ENCODE measurements at places on chromosomes 2 and 18.
A peak's percentile ranks its signal among the peaks of the same experiment; 100 is the strongest.

DNA sequence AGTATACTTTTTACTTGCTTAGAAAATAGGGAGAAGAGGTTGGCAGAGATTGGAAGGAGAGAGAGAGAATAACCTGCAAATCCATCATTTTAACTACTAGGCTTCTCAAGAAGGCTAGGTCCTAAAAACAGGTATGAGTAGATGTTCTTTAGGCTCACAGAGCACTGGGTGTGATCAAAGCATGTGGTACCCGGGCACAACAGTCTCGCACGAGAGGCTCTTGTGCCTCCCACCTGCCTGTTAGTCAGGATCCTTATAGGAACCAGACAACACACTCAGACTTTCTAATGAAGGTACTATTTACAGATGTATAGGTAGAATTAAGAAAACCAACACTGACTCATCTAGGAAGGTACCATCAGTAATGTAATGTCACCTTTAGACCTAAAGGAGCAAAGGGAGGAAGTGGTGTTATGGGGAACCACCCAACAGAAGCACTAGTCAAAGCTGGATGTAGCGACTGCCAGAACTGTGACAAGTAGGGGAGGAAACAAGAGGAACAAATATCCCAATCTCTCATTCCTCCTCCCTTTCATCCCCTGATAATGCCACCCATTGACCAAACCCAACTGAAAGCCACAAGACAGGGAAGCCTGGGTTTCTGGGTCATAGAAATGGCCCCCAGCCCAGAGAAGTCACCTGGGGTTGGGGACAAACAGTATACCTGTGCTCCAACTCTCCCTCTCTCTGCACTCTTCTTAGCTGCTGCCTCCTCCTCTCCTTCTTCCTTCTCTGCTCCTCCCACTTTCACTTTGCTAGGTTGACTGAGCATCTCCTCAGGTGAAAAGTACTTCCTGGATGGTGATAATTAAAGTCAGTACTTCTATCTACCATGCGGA lies 16.0 kb upstream of the MARCHF4 start:
- DNase-seq, result no peak

GRCh38 chr18:2212598-2213205 lies 358.6 kb downstream of the METTL4 start:
- no peak for DNase-seq

GRCh38 chr2:172230889-172231401 lies 128.2 kb upstream of the DLX2 start:
- DNase-seq, result no peak

DNA sequence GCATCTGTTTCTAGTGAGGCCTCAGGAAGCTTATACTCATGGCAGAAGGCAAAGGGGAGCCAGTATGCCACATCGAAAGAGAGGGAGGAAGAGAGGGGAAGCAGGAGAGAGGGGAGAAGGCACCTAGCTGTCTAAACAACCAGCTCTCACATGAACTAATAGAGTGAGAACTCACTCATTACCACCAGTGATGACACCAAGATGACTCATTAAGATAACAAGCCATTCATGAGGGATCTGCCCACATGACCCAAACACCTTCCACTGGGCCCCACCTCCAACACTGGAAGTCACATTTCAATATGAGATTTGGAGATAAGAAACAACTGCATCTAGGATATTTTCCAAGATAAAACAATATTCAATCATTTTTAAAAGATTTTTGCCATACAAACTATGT lies 753.9 kb upstream of the ZEB2 start:
- peak; percentile 7 for DNase-seq

GRCh38 chr2:229910832-229911412 lies 10.9 kb downstream of the TRIP12 start:
- peak; percentile 20 for DNase-seq

DNA sequence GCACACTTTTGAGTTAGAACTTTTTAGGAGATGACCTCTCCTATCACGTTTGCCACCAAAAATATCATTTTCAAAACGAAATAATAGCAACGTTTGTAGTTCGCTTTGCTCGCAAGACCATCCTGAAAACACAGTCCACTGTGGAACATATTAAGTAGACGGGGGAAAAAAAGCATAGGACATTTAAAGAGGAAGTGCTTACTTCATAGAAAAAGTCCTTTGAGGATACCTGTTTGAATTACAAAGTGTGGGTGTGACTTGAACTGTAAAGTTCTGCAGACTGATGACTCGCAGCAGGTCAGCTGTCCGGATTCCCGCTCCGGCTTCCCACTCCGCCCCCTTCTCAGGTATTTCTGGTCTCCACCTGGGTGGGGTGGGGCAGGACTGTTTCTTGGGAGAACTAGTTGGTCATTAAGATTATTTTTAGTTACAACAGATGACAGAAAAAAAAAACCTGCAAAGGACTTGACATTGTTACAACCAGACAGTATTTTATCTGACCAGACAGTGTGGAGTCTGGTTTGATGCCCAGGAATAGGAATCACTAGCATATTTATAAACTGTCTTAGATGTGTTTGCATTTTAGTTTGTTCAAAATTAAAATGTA lies 13.3 kb downstream of the CNOT11 start:
- no peak for DNase-seq

DNA sequence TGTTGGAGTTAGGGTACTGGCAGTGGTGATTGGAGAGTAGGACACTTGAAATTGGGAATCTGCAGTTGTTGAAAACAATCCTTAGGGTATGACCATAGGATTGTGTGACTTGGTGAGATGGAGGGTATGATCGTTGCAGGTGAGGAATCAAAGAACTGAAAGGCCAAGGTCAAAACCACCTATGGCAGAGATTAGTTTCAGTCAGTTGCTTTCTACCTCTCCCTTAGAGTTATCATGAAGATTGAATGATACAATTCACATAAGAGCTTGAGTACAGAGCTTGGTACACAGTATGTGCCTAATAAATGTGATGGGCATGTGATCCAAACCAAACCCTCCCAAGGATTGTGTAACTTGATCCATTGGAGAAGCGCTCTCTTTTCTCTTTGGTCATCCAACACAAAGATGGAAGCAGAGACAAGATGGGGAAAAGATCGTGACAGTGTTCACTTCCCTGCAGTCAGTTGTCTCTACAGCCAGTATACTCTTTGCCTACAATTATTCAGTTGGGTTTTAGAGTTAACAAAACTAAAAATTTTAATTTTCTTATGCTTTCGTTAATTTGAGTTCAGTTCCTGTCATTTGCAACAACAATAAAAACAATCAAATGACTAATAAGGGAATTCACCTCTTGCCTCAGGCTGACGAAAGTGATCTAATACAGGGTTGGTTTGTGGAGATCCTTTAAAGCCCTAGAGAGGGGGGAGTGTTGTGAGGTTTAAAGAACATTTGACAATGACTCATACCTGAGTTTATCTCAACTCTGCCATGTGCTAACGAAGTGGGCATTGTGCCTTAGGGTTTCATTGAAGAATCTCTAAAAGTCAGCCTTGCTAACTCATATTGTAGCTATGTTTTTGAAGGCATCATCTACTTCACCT lies 14.8 kb upstream of the SMAD2 start:
- no peak for DNase-seq

DNA sequence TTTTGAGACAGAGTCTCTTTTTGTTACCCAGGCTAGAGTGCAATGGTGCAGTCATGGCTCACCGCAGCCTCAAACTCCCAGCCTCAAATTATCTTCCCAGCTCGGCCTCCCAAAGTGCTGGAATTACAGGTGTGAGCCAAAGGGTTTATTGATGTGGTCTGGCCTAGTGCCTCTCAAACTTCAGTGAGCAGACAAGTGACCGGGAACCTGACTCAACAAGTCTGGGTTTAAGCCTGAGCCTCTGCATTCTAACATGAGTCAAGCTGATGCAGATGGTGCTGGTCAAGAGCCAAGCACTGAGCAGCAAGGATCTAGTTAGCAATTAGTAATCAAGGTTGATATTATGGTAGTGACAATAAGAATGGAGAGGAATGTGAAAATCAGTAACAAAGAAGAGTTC lies 21.3 kb downstream of the CDK15 start:
- no peak for DNase-seq

DNA sequence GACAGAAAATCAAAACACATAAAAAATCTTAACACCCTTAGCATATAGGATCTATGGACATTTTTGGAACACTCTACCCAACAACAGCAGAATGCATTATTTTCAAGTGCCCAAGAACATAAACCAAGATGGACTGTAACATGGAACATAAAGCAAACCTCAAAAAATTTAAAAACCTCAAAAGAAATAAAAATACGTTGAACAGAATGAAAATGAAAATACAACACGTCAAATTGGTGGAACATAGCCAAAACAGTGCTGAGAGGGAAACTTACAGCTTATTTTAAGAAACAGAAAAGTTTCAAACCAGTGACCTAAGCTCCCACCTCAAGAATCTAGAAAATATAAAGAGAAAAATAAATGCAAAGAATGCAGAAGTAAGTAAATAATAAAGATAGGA lies 58.3 kb upstream of the BCL2L11 start:
- no peak for DNase-seq

- DNase-seq, result no peak
Measured at GRCh38 chr2:72925328-72925943, 8.1 kb downstream of the EMX1 start.

DNA sequence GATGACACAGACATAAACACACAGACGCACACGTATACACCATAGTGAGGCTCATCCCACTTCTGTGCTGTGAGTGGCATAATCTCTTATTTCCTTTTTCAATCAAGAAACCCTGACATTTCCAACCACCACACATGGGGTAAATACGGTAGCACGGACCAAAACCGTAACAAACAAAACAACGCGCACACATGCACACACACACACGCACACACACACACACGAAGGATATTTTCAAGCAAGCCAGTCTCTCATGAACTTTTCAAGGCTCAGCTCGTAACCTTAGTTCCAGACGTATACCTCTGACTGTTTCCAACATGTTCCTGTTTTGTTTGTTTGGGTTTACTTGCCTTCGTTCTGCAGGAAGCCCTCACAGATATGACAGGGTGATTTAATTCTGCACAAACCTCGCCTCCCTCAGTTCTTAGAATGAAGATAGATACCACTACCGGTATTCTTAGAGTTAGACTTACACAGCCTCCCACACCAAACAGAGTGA lies 119.8 kb downstream of the BCL2 start:
- DNase-seq, result no peak

- no peak for DNase-seq
Measured at GRCh38 chr2:178191004-178191508, 3.3 kb upstream of the OSBPL6 start.

- no peak for DNase-seq
Measured at GRCh38 chr2:2107141-2107540, 223.9 kb downstream of the MYT1L start.

DNA sequence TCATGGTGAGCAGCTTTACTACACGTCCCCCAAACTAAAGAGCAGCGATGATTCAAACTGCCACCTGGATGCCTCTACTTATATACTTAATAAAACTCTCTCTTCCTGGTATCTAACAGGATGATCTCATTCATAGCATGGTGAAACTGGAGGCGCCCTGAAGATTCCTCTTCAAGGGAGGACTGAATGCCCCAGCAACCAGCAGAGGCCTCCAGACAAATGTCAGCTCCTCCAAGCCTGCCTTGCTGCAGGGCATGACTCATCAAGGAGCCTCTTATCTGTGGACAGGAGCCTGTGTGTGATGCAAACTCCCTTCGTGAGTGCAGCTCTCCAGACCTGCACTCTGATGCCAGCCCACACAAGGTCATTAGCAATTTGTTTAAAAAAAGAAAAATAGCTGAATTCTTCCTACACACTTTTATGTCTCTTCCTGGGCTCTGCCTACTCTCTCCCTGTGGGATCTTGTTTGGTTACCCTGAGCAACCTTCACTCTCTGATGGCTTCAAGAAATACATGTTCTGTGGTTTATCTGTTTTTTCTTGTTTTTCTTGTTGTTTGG lies 30.2 kb downstream of the LONRF2 start:
- peak; percentile 63 for DNase-seq

- DNase-seq, result no peak
Measured at GRCh38 chr2:103138123-103138901, 376.5 kb downstream of the TMEM182 start.

DNA sequence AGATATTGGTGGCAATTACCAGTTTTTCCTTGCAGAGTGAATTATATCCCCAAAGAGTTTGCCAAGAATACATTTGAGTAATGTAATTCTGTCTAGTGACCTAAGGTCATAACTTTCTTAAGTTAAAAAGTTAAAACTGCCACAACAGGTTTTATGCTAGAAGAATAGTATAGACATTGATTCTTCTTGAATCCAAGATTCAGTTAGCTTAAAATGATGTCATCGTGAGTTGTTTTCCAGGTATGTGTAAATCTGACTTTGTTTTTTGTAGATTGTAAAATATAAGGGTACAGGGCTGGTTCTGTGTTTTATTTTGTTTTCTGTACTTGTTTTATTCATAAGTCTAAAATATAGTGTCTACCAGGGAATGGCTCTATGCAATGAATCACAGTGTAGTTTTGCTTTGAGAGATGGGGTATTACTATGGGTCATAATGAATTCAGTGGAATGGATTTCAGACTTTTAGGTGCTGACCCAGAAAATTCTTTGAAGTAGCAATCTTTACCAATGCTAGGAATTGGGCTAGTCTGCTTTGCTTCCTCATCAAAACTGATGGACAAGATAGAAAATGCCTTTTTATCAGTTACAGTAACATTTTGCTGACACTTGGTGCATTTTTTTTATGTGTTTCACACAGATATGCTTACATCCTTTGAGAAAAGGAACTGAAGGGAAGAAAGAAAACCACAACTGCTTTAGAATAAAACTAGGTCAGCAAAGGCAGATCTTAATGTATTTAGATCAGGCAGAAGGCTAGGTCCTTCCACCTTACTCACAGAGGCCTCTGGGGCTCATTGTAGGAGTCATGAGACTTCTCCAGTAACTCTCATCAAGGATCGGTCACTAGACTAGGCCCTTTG lies 20.8 kb upstream of the MGAT5 start:
- peak; percentile 44 for DNase-seq

DNA sequence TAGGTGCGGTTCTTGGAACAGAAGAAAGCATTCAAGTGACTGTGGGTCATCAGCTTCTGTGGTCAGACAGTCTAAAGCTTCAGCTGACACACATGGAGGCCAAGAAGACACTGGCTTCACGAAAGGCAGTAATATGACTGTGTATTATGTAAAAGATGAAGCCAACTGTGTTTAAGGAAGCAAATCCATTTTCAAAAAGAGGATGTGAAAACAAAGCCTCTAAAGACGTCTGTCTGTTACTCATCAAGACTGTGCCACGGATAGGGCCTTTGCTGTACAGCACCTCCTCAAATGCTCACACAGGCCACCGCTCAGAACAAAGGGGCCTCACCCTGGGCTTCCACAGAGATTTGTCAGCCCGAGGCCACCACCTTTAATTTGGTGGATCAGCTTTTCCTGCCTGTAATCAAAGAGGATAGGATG lies 21.1 kb upstream of the TMEM163 start:
- peak; percentile 7 for DNase-seq

GRCh38 chr2:25698752-25699151 lies 25.4 kb upstream of the DTNB start:
- DNase-seq, result no peak

DNA sequence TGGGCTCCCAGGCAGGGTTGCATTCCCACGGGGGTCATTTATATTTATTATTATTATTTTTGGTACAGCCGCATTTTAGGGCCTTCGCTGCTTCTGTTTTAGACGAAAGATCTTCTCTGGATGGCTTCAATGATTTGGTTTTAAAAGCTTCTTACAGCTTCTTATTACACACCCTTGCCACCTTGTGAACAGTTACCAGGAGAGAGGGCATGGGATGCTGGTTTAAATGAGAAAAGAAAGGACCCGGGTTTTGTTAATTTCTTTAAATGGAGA lies 1.7 kb downstream of the SH3RF3 start:
- no peak for DNase-seq

All from fibroblast of skin of scalp (primary cell).